ENCODE measurements at places on chromosomes 5 and 9.

DNA sequence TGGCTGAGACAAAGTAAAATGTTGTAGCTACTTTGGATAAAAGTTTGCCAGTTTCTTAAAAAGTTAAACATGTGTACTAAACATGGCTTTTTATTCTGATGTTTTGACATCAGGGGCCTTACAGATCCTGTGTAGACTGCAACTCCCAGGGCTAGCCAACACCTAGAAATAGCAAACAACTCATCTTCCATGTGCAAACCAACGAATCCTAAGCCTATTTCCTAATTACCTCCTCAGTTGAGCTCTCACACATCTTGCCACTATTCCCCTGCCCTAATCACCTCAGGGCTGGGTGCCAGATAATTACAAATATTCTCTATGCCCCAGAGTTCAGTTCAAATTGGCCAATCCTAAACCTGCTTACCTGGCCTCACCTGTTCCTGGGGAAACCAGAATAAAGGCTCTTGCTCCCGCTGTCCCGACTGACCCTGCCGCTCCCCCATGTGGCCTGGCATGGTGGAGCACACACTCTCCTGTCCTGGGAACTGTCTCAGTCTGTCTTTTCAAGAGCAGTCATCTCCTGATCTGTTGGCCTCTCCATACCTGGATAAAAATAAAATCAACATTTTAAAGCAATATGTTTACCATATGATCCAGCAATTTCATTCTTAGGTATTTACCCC lies 37.1 kb upstream of the FAM169A start:
- peak; percentile 16 for DNase-seq

DNA sequence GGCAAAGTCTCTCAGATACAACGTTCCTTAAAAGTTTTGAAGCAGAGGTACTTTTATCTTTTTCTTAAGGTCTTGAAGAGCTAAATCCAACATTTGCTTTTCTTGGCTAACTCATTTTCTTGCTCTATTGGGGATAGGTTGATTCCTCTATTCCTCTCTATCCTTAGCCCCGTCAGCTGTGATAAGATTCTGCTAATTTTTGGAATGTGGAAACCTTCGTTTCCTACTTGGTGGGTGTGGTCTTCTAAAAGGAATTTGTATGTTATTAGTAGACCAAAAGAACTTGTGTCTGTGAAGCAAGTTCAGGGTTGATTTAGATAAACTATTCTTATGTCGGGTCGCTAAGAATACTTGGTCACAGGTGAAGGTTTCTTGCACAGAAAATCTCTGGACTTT lies 308.6 kb downstream of the ADAMTS6 start:
- DNase-seq, result no peak

- DNase-seq, result no peak
Measured at GRCh38 chr9:74528207-74528606, 31.1 kb downstream of the RORB start.

DNA sequence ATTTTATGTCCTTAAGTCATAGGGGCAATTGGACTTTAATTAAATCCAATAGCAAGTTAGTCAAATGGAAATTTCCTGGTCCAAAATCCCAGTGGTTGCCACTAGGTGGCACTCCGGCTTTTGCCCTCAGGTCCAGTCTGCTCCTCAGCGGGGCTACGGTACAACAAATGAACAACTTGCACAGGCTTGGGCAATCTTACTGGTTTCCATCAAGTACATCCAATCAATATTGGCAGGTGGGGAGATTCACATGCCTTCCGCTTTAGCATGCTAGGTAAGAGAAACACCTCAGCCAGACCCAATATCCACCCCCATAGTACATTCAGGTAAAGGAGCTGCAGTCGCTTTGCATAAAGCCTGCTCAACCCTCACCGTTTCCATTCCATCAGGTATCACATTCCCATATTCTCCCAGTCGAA lies 6.3 kb upstream of the MXD3 start:
- DNase-seq, result peak; percentile 79

DNA sequence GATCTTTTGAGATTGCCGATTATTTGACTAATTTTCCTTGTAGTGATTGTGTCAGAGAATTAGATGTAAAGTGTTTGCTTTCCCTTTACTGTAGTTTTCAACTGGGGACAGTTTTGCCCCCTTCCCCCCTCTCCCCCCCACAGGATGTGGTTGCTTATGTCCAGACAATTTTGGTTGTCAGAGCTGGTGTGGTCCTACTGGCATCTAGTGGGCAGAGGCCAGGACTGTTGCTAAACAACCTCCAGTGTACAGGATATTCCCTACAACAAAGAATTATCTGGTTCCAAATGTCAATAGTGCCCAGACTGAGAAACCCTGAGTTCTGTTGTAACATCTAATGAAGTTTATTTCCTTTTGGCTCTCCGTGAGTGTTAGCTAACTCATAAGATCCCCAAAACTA lies 20.0 kb downstream of the TMEFF1 start:
- DNase-seq, result no peak

DNA sequence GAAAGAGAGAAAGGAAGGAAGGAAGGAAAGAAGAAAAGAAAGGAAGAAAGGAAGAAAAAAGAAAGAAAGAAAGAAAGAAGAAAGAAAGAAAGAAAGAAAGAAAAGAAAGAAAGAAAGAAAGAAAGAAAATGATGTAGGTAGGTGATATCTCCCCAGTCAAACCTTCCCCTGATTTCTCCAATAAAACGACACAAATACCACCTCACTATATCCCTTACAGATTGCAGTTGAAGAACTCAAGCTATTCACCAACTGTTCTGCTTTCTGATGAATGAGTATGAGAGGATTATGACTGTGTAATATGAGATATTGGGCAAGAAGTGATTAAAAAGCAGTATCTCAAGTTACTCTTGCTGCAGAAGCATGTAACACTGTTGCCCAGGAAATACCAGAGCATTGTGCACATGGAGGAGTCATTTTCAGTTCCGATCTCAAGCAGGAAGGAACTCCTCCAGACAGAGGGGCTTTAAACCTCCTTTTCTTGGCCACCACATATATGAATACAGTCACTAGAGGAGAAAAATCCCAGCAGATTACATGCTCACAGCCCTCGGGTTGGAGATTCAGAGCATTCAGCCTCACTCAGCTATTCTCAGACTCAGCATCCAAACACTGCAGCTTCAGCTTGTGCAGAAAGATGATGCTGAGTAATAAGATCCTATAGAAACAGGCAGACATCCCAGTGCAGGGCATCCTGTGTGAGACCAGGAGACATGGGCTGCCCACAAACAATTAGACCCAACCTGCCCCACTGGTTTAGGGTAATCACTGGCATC lies 61.4 kb downstream of the UGCG start:
- no peak for DNase-seq

DNA sequence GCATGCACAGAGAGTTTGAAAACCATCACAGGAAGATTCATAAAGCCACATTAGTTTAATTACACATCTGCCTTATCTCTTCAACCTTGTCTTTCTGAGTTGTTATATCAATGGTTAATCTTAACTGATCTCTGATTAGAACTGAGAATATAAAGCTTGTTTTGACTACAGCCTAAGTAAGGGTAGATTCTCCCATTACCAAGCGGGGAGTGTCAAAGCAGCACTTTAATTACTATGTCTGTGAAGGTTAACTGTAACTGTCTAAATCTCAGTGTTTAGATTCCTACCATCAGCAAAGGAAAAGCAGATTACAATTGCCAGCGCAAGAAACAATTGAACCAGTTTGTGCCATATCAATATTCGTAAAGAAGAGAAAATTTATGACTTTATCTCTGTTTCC lies 348.7 kb downstream of the CDH12 start:
- DNase-seq, result no peak

GRCh38 chr5:167819406-167819805 lies 472.0 kb upstream of the WWC1 start:
- no peak for DNase-seq

DNA sequence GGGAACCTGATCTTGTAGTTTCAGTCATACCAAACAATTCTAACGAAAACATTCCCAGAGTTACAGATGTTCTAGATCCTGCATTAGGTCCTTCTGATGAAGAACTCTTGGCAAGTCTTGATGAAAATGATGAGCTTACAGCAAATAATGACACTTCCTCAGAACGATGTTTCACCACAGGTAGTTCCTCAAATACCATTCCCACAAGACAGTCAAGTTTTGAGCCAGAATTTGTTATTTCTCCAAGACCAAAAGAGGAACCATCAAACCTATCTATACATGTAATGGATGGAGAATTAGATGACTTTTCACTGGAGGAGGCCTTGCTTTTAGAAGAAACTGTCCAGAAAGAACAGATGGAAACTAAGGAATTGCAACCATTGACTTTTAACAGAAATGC lies 21.0 kb downstream of the RMI1 start:
- no peak for DNase-seq

GRCh38 chr5:168770036-168770498 lies 190.9 kb upstream of the PANK3 start:
- no peak for DNase-seq

DNA sequence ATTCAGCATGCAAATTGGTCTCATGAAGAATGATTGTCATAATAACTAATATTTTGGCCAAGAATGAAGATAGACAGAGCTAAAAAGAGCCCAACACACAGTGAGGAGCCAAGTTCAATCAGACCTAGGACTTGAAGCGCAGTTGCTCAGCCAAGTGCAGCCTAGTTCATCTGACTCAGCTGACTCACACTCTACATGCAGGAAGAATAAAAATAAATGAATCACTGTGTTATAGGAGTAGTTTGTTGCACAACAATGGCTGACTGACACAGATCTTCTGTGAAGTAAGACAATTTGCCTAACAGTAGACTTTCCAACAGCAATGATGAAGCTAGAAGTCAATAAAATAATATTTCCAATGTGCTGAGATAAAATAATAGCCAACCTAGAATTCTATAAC lies 261.5 kb downstream of the CEMIP2 start:
- DNase-seq, result no peak

- peak; percentile 44 for DNase-seq
Measured at GRCh38 chr5:151234476-151235238, 10.8 kb upstream of the CCDC69 start.

GRCh38 chr9:97695995-97696802 lies 941 bp downstream of the XPA start:
- DNase-seq, result no peak

GRCh38 chr5:171597946-171598640 lies 178.6 kb downstream of the FGF18 start:
- DNase-seq, result no peak

DNA sequence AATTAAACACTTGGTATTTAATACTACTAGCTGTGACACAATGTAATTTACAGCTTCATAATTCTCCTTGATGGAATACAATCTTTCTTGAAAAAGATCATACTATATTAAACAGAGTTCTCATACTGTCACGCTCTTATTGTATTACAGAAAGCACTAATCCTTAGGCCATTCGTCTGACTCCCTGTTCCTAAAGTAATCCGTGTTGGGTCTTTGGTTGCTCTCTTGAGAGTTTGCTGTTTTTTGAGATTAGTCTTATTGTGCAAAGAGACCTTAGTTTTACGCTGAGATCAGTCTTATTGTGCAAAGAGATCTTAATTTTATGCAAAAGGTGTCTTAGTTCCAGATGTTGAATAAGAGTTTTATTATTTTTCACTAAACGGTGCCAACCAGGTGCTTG lies 190.6 kb downstream of the ISL1 start:
- no peak for DNase-seq

- no peak for DNase-seq
Measured at GRCh38 chr9:71037521-71037920, 83.9 kb downstream of the TRPM3 start.

GRCh38 chr9:123420592-123421111 lies 64.7 kb downstream of the CRB2 start:
- no peak for DNase-seq

GRCh38 chr5:53820119-53820801 lies 259.8 kb downstream of the NDUFS4 start:
- no peak for DNase-seq

GRCh38 chr5:52895075-52895474 lies 94.1 kb upstream of the ITGA2 start:
- no peak for DNase-seq

- DNase-seq, result no peak
Measured at GRCh38 chr5:159593518-159594073, 263.3 kb upstream of the IL12B start.

DNA sequence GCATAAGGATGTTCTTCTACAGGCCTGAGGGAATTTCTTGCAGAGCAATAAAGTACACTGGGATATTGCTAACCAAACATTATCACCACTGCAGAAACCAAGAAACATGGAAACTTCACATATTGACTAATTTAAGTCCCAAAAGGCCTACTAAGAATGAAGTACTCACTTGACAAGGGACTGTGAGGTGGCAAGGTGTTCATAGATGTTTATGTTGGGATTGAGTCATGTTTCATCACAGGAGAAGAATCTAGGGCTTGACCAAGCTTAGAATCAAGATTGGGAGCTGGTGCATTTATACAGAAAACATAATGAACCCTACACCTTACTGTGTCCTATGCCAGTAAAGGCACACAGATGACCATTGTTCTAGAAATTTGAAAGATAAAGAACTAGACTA lies 56.7 kb upstream of the GAS1 start:
- no peak for DNase-seq

DNA sequence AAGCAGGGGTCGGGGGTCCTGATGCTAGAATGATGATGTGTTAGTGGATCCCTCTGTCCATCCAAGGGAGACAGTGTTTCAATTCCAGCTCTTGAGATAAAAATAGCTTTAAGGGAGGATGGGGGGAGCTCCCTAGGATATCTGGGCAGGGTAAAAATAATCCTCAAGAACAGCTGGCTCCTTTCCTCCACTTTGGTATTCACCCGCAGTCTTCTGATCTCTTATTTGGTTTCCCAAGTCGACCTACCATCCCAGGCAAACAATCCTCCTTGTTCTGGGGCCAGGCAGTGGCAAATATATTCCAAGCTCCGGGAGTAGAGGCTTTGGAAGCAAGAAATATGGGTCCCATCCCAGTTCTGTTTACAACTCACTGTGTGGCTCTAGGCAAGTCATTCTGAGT lies 14.5 kb upstream of the COL27A1 start:
- no peak for DNase-seq

- DNase-seq, result no peak
Measured at GRCh38 chr5:74042959-74043358, 417.0 kb downstream of the ARHGEF28 start.

DNA sequence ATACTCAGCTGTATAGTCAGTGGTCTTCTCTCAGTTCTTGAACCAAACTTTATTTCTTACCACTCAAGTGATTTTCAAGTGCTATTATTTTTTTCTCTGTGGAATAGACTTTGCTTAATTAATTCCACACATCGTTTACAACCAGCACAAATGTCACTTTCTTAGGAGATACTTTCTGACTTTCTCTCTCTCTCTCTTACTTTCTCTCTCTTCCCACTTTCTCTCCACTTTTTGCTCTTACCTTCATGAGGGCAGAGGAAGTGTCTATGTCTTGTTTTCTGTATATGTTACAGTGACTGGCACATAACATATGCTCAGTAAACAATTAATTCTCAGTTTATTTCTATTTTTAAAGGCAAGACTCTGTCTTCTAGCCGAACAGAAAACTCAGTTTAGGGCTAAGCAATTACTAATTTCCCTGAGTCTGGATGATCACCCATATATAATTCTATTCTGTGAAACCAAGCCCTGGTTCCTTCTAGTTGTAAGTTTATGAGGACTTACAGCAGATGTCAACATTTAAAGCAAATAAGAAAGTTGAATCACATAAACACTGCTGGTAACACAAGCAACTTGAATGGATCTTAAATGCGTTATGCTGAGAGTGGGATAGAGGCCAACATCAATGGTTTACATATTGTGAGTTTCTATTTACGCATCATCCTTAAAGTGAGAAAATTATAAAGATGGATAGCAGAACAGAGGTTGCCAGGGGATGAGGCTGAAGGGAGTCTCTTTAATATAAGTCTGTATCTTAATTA lies 791.4 kb downstream of the MTRR start:
- no peak for DNase-seq

GRCh38 chr5:62296998-62297397 lies 9.0 kb upstream of the KIF2A start:
- no peak for DNase-seq

- DNase-seq, result no peak
Measured at GRCh38 chr9:112017878-112018277, 121.3 kb downstream of the UGCG start.

Data from activated CD8-positive, alpha-beta memory T cell treated with anti-CD3 and anti-CD28 coated beads, Interleukin-2, amount 50 U/mL, for 4 hours (primary cell).